Fibroblast of lung (primary cell): ENCODE measurements at places on chromosomes 6 and 20. TPM values are rescaled to one million over a fixed set of nuclear protein-coding genes. Genes with fewer than 3 reads are reported as not detected.

FARS2 gene
- 18.5 and 22.6 TPM in 2 replicates for total RNA-seq

KIF6 gene
- 0.77 and 0.83 TPM in 2 replicates for total RNA-seq

CRISP3 gene
- total RNA-seq, result not detected in 2 replicates

STK35 gene
- total RNA-seq, result 11.6 and 14.4 TPM in 2 replicates

DEFB126 gene
- not detected in 2 replicates for total RNA-seq

SNX3 gene
- 182 and 209 TPM in 2 replicates for total RNA-seq

SNAP25 gene
- 1.5 and 4.5 TPM in 2 replicates for total RNA-seq

RSPH4A gene
- total RNA-seq, result under 0.01 and 0.17 TPM in 2 replicates

C20orf202 gene
- total RNA-seq, result under 0.01 TPM in 1 of 2 replicates, not detected in the other

RIPOR3 gene
- 4.1 and 4.9 TPM in 2 replicates for total RNA-seq

TREML2 gene
- total RNA-seq, result not detected in 2 replicates

TBC1D32 gene
- total RNA-seq, result 11.6 and 21.0 TPM in 2 replicates

FNDC11 gene
- total RNA-seq, result 1.0 and 1.7 TPM in 2 replicates

RNF8 gene
- 19.5 TPM in 2 replicates for total RNA-seq

BNIP5 gene
- total RNA-seq, result not detected in 2 replicates

DLL1 gene
- total RNA-seq, result 5.6 and 12.4 TPM in 2 replicates

WFDC5 gene
- total RNA-seq, result not detected in 2 replicates

RIMS4 gene
- total RNA-seq, result under 0.01 TPM in 2 replicates

PTCHD4 gene
- 4.4 and 5.8 TPM in 2 replicates for total RNA-seq

STMND1 gene
- not detected in 2 replicates for total RNA-seq

SLC32A1 gene
- not detected in 2 replicates for total RNA-seq

RTF2 gene
- 86.3 and 100 TPM in 2 replicates for total RNA-seq

GNRH2 gene
- total RNA-seq, result not detected in 2 replicates

TXLNB gene
- 1.2 and 1.5 TPM in 2 replicates for total RNA-seq

RBPJL gene
- not detected in 2 replicates for total RNA-seq

GHRH gene
- total RNA-seq, result not detected in 2 replicates

TRIM31 gene
- not detected in 2 replicates for total RNA-seq

FAM83D gene
- total RNA-seq, result 15.2 and 21.3 TPM in 2 replicates

BHLHE23 gene
- total RNA-seq, result not detected in 2 replicates

SLC12A5 gene
- 0.26 and 0.50 TPM in 2 replicates for total RNA-seq

GMPR gene
- total RNA-seq, result 7.2 and 13.2 TPM in 2 replicates

RIPOR2 gene
- 0.51 and 3.6 TPM in 2 replicates for total RNA-seq

MYCT1 gene
- under 0.01 TPM in 1 of 2 replicates, not detected in the other for total RNA-seq

VGLL2 gene
- total RNA-seq, result not detected in 2 replicates

KCNK17 gene
- total RNA-seq, result not detected in 2 replicates

PRL gene
- not detected in 2 replicates for total RNA-seq

SMLR1 gene
- not detected in 2 replicates for total RNA-seq

UST gene
- 19.5 and 20.0 TPM in 2 replicates for total RNA-seq

PPP1R3G gene
- 2.1 and 3.3 TPM in 2 replicates for total RNA-seq

HLA-DMA gene
- 9.8 and 12.1 TPM in 2 replicates for total RNA-seq

RAB44 gene
- total RNA-seq, result under 0.01 TPM in 2 replicates

RSPH9 gene
- 1.5 and 1.7 TPM in 2 replicates for total RNA-seq

TENT5A gene
- 24.6 and 24.9 TPM in 2 replicates for total RNA-seq

DOK5 gene
- 16.9 and 19.2 TPM in 2 replicates for total RNA-seq

KIZ gene
- 23.5 and 25.9 TPM in 2 replicates for total RNA-seq

SEL1L2 gene
- total RNA-seq, result not detected in 2 replicates

C6orf15 gene
- total RNA-seq, result not detected in 2 replicates

TUBB1 gene
- total RNA-seq, result under 0.01 TPM in 2 replicates

GPR63 gene
- total RNA-seq, result 0.51 and 3.0 TPM in 2 replicates

ALDH8A1 gene
- total RNA-seq, result 0.26 and 0.50 TPM in 2 replicates

C20orf141 gene
- not detected in 2 replicates for total RNA-seq

OPN5 gene
- total RNA-seq, result not detected in 2 replicates

SPDEF gene
- under 0.01 TPM in 2 replicates for total RNA-seq
